ENCODE measurements at places on chromosomes 12 and 14.

DNA sequence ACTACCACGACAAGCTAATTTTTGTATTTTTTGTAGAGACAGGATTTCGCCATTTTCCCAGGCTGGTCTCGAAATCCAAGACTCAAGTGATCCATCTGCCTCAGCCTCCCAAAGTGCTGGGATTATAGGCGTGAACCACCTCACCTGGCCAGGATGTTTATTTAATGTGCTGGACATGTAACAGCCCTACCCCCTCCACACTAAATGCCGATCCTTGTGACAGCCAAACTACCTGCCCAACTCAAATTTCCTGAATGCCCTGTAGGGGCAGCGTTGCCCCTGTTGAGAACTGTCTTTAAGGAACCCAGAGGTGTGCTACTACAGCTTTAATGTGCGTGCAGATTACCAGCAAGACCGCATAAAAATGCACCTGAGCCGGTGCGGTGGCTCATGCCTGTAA is 48.1 kb downstream of the KCNK13 start:
- DNase-seq: no peak

DNA sequence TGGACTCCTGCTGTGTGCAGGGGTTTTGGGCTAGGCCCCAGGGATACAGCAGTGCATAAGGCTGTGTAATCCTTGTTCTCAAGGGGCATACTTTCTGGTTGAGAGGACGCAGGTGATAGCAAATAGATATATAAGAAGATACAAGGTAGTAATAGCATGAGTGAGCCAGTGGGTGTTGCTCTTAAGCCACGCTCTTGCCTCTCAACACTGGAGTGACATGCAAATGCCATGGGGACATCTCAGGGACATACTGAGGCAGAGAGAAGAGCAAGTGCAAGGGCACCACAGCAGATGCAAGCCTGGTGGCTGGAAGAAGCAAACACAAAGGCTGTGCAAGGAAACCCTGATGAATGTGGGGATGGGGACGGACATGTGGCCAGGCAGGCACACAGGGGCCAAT is 223.3 kb downstream of the CHST11 start:
- no peak for DNase-seq

DNA sequence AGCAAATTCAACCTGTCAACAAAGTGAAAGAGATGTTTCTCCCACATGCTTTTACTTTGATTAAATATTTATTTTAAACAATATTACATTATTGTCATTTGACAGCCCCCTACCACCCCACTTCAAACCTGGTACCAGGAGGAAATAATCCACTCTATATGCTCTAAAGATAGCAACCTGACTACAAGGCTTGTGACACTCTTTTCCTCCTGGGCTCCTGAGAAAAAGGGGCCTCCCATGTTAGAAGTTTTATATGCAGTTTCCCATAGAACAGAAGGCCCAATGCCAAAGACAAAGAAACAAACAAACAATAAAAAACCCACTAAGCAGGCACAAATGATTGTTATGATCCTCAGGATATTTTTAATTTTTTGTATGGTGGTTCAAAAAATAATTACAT is 73.6 kb downstream of the RPS29 start:
- no peak for DNase-seq

DNA sequence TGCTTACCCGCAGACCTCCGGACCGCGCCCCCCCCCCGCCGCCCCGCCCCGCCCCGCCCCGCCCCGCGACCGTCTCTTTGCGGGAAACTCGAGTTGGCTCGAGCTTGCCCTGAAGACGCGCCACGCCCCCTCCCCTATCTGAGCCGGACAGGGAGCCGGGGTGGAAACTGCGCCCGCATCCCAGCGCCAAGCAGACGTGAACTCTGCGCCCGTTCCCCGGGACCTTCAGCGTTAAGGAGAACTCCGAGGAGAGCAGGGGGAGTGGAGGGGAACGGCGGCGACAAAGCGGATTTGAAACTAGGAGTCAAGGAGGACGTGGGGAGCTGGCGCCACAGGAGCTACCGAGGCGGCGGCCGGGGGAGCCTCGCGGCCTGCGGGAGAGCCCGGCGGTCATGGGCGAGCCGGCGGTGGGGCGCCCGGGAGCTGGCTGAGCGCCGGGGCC is at the start of gene KCNK13:
KCNK13 (plus strand) TSS at position 310 of the 442 bp plus-strand sequence. CDS start 212 bp downstream, outside the sequence.
- DNase-seq: no peak

GRCh38 chr14:98956181-98956580 is 315.8 kb downstream of the BCL11B start:
- DNase-seq: no peak

DNA sequence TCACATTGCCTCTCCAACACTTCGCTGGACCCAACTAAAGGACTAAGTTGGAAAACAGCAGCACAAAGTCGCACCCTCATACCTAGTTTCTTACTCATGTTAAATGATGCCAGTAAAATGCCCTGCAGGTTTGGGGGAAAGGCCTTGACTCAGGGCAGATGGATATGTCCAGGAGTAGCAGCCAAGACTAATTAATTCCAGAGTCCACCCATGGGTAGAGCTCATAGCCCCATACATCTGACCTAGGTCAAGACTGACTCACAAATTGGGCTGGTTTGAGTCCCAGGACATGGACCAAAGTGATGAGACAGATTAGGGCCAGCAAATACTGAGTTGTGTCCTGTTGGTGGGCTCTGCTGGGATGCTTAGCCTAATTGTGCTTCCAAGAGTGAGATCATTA is 224.0 kb upstream of the BTG1 start:
- DNase-seq: no peak

- DNase-seq: no peak
These were observed 485.7 kb downstream of the ZFP36L1 start for GRCh38 chr14:68306934-68307789.

GRCh38 chr12:118050972-118051910 is 9.7 kb downstream of the WSB2 start:
- DNase-seq: no peak

DNA sequence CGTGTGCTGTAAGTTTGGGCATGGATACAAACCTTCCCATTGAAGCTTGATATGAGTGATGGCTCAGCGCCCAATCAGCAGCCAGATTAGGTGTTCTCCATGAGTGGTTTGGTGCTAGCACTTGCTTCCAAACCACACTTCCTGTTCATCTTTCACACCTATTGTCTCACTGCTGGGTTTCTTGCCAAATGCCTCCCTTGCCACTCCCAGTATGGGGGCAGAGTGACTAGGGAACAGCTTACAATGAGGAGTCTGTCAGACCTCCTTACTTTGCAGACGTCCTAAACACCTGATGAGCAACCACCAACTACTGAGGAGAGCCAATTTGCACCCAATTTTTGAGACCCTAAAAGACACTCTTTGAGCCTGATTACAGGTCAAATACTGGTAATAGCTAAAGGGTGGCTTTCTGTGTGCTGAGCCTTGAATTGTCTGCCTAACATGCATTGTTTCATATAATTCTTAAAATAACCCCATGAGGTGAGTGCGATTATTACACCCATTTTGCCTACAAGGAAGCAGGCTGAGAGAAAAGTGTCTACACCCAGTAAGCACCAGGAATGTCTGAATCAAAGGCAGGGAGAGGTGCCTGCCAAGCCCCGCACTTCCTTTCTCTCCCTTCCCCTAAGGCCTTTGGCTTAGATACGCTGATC is 48.4 kb upstream of the FOS start:
- peak; percentile 29 for DNase-seq

GRCh38 chr14:101821528-101821927 is 60.0 kb downstream of the PPP2R5C start:
- DNase-seq: no peak

DNA sequence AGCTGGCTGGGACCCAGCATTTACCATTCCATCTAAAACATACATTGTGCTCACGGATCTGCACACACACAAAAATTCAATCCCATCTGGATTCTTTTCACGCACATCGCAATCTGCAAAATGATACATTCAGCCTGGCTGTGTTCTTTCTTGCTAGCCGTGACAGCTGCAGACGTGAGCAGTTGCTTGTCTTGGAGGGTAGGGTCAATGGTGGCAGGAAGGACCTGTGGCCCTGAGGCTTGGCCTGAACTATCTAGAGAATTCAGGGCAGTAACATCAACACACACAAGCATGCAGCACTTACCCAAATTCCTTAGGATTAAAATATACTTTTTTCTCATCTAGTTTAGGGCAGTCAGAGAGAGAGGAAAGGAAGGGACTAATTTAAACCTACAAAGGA is 72.0 kb downstream of the DICER1 start:
- DNase-seq: no peak

DNA sequence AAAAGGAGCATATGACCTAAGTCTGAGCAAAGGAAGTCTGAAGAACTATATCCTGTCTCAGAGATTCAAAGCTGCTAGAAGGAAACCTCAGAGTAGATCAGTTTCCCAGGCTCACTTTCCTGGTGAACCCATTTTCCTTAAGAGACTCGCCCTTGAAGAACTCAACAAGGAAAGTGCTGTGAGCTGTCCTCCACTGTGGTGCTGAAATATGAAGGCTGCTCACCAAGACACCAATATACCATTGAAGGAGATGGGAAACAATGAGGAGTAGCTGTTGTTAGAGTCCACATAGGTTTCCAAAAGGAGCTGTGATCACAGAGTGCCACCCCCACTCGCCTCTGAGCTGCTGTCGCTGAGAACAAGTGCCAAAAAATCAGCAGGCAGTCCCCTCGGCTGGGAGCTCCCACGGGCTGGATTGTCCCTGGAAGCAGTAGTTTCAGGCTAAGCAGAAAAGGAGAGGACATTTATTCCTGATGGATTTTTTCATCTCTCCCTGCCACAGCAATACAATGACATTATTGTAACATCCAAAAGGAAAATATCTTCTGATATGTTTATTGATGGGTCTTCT is 282.1 kb downstream of the RPS29 start:
- DNase-seq: no peak

- no peak for DNase-seq
These were observed 89.1 kb upstream of the ZDHHC17 start for GRCh38 chr12:76674669-76675315.

DNA sequence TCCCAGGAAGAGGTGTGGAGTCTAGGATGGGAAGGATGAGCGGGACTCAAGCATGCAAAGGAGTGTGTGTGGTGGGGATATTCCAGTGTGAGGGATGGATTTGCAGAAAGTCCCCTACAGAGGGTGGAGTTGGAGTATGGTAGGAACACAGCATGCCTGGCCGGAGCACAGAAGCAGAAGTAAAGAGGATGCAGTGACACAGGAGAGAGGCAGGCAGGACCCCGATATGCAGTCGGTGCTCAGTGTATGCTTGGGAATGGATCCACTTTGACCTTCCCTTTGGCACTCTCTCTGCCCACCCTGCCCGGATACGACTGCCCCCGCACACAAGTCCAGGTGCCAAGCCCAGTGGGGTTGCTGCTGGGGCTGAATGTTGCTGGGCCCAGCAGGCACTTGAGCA is 21.3 kb downstream of the WSCD2 start:
- DNase-seq: no peak

DNA sequence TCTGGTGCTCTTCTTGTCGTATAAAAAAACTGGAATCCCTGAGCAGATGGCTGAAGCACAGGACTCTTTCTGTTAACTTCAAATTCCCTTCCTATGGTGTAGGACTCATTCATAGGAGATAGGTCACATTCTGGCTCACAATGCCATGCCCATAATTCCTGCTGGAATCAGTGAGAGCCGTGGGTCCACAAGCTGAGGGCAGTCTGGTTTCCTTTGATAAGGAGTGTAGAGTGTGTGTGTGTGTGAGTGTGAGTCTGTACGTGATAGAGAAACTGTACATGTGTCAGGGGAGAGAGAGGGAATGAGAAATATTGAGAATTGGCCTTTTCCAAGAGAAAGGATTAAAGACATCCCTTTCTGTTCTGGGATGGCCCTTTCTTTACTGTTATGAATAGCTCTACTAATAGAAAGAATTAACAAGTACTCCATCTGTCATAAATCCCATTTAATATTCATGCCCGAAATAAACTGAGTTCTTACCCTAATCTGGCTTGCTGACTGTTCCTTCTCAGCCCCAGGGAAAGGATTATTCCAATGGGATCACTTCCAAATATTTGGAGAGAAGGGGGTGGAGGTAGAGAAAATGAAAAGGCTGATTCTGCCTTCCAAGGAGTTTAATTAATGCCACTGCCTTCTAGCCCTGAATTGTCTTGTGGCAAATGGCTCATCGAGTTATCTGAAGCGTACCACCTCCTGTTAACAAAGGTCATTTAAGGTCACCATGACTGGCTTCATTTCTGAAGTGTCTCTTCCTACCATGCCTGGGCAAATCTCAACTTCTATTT is 79.0 kb downstream of the TMX1 start:
- DNase-seq: no peak

- DNase-seq: no peak
These were observed 18.9 kb upstream of the CARMIL3 start for GRCh38 chr14:24032727-24033418.

DNA sequence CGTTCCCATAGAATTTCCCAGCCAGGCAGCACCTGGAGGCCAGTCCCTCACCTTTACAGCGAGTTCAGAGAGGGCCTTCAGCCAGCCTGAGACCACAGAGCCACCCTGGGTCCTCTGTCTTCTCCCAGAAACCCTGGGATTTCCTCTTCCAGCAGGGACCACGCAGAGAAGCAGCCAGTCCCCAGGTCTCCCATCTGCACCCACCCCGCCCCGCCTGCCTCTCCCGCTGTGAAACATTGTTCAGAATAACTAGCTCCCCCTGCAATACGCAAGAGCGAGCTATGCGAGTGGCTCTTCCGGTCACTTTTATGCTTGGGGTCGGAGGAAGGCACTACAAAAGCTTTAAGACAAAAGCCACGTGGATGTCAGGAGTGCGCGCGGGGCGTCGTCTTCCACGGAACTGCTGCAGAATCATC is 77.8 kb downstream of the SERPINA3 start:
- no peak for DNase-seq

GRCh38 chr12:25759752-25760151 is 198.7 kb upstream of the RASSF8 start:
- no peak for DNase-seq

- no peak for DNase-seq
These were observed 26.3 kb downstream of the GLT8D2 start for GRCh38 chr12:104023710-104024109.

DNA sequence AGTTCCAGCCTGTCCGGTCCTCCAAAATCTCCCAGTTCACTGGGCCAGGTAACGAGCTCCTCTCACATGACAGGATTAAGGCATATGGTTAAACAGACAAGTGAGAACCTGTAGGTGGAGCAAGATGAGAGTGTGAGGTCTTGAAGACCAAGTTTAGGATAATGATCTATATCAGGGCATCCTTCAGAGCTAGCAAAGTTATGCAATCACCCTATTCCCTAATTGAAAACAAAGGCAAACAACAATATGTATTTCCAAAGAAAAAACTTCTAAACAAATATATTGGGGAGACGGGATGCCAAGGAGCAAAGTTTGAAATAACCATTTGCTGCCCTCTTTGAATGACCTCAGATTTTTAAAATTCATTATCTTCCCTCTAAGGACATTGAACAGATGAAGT is 571.2 kb downstream of the BCL11B start:
- DNase-seq: no peak

Measured in stimulated activated CD8-positive, alpha-beta memory T cell treated with anti-CD3 and anti-CD28 coated beads, Interleukin-4, amount 100 ng/mL, for 1 hour (primary cell).